ENCODE measurements at places on chromosomes 1 and 21.
A peak's percentile ranks its signal among the peaks of the same experiment; 100 is the strongest.

DNA sequence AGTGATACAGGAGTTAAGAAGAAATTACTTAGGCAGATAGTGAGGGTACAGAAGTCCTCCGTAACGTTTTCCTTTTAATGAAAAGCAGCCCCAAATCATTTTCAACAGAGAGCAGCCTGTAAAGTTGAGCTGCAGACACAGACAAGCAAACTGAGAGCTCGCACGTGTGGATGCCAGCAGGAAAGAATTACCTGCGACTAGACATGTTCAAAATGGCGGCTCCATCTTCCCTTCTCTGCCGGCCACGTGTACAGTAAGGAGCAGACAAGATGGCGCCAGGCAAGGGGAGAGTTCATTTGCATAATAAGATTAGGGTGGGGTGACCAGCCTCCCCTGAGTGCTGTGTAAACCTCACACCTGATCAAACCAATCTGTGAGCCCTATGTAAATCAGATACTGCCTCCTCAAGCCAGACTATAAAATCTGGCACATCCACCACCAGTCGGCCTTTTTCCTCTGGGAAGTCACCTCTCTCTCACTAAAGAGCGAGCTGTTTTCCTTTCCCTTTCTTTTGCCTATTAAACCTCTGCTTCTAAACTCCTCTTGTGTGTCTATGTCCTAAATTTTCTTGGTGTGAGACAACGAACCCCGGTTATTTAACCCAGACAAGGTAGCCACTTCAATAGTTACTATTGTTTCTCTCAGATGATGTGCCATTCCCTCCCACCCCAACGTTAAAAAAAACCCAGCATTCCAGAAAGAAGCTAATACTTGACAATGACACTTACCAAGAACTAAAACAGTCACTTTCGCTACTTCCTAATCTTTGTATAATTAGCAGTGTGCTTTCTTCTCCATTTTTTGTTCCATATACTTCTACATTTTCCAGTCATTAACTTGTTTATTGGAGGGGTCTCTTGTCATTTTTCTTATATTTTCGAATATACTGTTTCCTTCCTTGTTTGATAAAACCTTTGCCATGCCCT is 27.4 kb downstream of the DUSP10 start:
- DNase-seq = no peak
- no peaks in the 10 kb centered on the region for H3K36me3 ChIP-seq
- peaks cover 18% of the 10 kb centered on the region for H3K4me1 ChIP-seq
- no peak overlapping the region for H3K4me3 ChIP-seq
- no peaks in the 10 kb centered on the region for H3K27me3 ChIP-seq

DNA sequence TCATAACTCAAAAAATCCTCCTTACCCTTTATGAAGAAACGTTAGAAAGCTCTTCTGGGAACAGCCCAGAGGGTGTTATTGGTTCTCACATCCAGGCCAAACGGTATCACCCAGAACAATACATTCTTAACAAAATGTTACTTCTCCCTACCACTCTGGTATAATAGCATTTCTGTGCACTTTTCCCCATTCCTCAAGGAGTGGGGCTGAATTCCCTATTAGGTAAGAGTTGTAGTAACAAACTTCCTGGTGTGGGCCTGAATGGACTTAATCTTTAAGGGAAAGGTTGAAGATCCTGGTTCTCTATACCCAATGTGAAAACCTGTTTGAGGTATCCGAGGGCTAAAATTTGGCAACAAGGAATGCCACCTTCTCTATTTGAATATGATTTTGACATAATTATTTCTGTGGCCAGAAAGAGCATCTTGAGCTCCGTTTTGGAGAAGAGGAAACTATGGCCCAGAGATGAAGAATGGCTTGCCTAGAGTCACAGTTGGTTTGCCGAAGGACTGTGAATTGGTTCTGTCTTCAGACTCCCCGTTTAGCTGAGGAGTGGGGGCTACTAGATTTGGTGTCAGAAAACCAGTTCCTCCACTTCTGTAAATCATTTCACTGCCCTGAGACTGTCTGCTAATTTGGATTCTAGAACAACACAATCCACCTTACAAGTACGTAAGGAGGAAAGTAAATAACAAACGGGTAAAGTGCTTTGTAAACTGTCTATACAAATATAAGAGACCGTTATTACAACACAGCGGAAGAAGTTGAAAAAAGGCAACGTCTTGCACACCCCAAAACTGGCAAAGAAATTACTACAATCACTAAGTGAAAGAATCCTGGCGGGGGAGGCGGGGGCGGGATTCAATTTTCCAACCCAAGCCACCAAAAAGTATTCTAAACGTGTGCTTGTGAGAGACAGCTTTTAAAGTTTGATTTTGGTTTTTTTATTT is 2.3 kb downstream of the ANP32E start:
- no peaks in the 10 kb centered on the region for H3K27me3 ChIP-seq
- H3K36me3 ChIP-seq = peaks cover 30% of the 10 kb centered on the region
- H3K4me3 ChIP-seq = peak overlapping the region; percentile 95
- H3K4me1 ChIP-seq = peaks cover 27% of the 10 kb centered on the region

GRCh38 chr1:14704846-14705245 is 106.4 kb downstream of the KAZN start:
- no peak for DNase-seq
- no peaks in the 10 kb centered on the region for H3K27me3 ChIP-seq
- no peak overlapping the region for H3K4me3 ChIP-seq
- peaks cover 15% of the 10 kb centered on the region for H3K4me1 ChIP-seq
- H3K27ac ChIP-seq = no peak overlapping the region
- H3K36me3 ChIP-seq = no peaks in the 10 kb centered on the region

DNA sequence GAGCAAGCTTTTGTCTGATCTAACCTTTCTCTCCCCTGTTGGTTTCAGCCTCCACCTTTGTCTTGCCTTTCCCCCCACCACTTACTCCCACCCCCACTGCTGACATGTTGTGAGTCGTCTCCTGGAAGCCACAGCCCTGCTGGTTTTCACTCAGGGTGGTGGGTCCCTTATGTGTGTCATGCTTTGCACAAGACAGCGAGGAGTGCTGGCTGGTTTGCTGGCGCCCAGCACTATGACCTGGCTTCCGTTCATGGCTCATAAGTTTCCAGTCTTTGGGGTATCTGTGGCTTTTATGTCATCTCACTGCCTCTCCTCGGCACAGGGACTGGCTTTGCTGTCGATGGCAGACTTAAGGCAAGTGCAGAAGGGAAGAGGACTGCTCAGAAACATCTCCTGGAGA is 177.7 kb downstream of the KIF26B start:
- H3K4me3 ChIP-seq = no peak overlapping the region
- DNase-seq = no peak
- no peaks in the 10 kb centered on the region for H3K36me3 ChIP-seq
- H3K27ac ChIP-seq = no peak overlapping the region

Measured in esophagus squamous epithelium (tissue), 5 donors.